ENCODE measurements at places on chromosomes 11 and 22.

- no peak for DNase-seq
Observed at GRCh38 chr11:62682518-62682917, 3.6 kb upstream of the UBXN1 start.

DNA sequence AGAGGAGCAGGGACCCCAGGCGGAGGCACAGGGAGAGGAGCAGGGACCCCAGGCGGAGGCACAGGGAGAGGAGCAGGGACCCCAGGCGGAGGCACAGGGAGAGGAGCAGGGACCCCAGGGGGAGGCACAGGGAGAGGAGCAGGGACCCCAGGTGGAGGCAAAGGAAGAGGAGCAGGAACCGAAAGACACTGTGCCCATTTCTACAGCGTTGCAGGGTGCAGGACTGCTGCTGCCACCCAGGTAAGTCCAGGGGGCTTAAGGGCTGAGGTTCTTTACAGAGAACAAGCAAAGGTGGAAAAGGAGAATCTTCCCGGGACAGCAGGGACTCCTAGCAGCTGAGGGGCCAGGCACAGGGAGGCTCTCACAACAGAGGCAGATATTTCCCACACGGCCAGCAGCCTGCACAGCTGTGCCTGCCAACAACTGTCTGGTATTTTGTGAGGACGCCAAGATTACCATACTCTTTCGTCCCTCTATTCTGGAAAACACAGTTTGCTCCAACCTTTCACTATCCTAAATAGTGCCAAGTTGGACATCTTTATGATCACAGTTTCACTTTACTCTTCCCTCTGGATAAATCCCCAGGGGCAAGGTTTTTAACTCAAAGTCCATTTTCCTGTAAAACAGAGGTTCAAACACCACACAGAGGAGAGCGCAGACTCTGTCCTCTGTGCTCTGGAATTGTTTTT is 39.4 kb downstream of the SHANK2 start:
- DNase-seq = no peak

GRCh38 chr11:16613262-16613511 is 125.3 kb upstream of the C11orf58 start:
- DNase-seq = no peak

GRCh38 chr11:115060840-115061239 is 382.5 kb downstream of the NXPE2 start:
- no peak for DNase-seq

GRCh38 chr11:63551889-63552266 is 11.3 kb downstream of the PLAAT2 start:
- no peak for DNase-seq

- DNase-seq = no peak
Observed at GRCh38 chr11:133840479-133840941, 4.8 kb downstream of the SPATA19 start.

- no peak for DNase-seq
Observed at GRCh38 chr11:116698080-116698479, 74.7 kb downstream of the BUD13 start.

DNA sequence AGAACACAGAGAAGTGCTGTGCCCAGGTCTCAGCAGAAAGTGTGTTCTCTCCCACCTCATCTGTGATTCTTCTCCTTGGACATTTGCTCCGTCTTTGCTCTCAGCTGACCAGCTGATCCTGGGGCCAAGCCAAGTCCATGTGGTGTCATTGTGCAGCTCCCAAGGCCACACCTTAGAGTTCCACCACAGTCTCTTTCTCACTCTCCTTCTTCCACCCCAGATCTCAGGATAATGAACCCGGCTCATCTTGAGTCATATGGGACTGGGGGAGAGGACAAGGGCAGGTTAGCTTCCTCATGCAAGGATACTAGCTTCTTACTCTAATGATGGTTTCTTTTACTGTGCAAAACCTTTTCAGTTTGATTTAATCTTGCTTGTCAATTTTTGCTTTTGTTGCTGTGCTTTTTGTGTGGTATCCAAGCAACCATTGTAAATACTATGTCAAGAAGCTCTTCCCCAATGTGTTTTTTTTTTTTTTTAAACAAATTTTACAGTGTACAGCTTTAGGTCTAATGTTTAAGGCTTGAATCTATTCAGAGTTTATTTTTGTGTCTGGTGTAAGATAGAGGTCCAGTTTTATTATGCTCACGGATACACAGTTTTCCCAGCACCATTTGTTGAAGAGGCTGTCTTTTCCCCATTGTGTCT is 75.0 kb upstream of the OR4B1 start:
- DNase-seq = no peak

- DNase-seq = no peak
Observed at GRCh38 chr11:107988397-107989158, 20.1 kb upstream of the CUL5 start.

GRCh38 chr11:88521799-88522201 is 184.3 kb upstream of the CTSC start:
- DNase-seq = no peak

GRCh38 chr22:50529897-50530579 is at the start of gene TYMP:
TSS of gene TYMP (minus strand) at chr22:50530012. CDS start at chr22:50529709, 303 bp downstream.
- DNase-seq = no peak

- DNase-seq = peak; percentile 95
Observed at GRCh38 chr22:29621761-29622526, 18.5 kb downstream of the NF2 start.

- DNase-seq = no peak
Observed at GRCh38 chr11:125233736-125234275, 69.3 kb downstream of the PKNOX2 start.

DNA sequence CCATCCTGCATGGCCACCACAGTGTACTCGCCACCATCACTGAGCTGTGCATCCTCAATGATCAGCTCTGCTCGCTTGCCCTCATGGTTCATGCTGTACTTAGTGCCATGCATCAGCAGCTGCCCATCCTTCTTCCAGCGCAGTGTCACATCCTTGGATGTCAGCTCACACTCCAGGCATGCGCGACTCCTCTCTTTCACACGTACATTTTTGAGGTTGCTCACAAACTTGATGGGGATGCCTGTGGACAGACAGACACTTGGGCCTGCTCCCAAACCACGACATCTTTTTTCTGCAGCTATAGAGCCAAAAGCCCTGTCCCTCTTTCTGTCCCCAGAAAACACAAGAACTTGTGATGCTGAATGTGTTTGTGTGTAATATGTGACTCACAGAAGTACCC is 10.5 kb downstream of the IGSF22 start:
- no peak for DNase-seq

GRCh38 chr11:12019337-12019736 is 10.9 kb upstream of the DKK3 start:
- no peak for DNase-seq

- DNase-seq = no peak
Observed at GRCh38 chr11:15640318-15640717, 525.6 kb downstream of the INSC start.

DNA sequence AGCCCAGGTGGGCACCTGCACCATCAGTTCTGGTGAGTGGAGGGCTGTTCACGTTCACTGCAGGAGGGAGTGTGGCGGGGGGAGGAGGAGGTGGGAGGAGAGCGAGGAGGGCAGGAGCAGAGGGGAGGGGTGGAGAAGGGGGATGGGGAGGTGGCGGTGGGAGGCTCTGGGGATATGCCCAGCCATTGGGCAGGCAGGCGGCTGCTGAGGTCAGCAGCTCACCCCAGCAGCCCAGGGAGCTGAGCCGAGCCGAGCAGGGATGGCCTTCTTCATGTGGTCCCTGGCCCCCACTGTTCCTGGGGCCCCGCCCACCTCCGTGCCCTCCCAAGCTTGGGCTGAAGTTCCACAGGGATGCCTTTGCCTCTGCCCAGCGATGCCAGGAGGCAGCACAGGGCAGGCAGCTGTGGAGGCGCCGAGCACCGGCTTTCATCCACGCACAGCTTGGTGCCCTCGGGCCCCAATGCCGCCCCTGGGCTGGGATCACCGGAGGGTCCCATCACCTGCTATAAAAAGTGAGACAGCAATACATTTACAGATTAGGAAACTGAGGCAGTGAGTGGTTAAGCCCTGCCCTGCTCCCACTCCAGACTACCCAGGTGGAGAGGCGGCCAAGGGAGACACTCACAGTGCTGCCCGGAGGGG is 21.6 kb downstream of the RTN4R start:
- no peak for DNase-seq

GRCh38 chr22:43796567-43796966 is 15.5 kb downstream of the EFCAB6 start:
- DNase-seq = peak; percentile 31

DNA sequence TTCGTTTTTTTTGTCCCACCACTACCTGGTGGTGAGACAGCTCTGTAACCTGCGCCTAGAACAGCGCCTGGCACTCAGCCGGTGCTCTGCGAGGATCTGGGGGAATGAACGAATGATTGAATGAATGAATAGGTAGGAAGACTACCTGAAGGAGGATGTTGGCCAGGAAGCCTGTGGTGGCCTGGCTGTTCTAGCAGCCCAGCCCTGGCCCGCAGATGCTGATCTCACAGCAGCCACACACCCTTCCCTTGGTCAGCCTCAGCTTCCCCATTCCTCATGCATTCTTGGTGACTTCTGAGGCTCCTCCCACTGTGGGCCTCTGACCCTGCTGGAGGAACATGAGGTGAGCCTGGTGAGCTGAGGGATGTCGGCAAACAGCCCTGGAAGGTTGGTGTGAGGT is 3.7 kb downstream of the TRPM5 start:
- DNase-seq = no peak

DNA sequence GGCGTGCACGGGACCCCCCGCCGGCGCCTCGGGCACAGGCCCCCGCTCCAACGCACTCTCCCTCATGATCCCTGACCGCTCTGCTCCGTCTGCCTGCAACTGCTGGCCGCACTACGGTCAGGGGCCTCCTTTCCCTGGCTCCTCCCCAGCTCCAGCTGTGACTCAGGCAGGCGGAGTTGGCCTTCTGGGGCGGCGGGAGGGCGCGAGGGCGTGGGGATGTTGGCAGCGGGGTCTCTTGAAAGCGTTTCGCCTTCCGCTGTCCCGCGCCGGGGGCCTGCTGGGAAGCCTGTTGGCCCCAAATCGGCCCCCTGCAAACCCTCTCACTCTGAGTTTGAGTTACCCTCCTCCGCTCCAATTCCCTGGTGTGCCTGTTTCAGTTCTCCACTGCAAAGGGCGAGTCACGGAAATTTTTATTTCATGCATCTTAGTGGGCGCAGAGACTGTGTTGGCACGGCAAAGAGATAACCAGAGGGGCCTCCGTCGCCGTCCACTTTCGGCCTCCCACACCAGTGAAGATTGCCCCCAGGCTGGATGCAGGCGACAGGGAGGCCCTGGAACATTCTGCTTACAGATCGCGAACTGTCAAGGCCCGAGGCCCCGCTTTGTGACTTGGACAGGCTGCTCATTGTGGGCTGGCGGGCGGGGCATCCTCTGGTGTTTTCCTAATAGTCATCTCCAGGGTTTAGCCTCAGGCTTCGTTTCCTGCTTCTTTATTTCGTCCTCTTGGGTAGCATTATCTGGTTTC is at the start of gene CAVIN3:
Gene CAVIN3, minus strand, starts transcription at position 91 of the 745 bp plus-strand sequence. Its CDS starts 25 bp downstream, at position 66.
- no peak for DNase-seq

GRCh38 chr11:82995235-82995634 is 76.5 kb downstream of the RAB30 start:
- no peak for DNase-seq

DNA sequence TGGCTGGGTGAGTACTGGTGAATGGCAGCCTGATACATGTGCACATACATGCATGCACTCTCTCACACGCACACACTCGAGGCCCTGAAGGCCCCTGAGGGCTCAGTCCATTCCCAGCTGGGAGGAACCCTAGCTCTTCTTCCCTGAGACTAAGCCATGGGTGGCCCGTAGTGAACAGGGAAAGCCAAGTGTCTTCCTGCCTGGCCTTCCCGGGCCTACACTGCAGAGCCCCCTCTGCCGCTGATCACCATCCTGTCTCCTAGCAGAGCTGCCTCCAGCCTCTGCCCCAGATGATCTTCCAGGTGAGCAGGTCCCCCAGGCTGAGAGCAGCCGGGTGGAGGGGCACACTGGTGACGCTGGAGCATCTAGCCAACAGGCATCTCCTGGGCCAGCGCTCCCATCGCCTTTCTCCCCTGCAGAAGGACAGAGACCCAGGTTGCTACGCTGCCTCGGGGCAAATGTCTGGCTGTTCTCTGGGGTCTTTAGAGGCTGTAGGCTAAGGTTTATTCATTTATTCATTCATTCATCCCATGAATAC is 57.3 kb downstream of the CD82 start:
- no peak for DNase-seq

DNA sequence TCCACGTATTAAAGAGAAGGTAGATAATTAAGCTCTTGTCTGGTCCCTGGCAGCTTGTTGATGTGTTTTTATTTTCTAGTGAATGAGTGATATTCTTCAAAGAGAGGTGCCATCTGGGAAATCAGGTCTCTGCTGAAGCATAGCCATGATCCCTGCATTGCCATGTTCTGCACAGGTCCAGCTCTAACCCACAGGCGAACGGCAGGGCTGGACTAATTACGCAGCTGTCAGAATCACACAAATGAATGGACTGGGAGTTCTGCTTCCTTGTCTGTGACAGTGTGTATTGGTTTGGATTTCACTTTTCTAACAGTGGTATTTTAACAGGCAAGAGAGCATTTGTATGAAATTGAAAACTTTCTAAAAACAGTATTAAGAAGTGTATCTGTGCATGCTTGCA is 235.6 kb downstream of the FAT3 start:
- no peak for DNase-seq

DNA sequence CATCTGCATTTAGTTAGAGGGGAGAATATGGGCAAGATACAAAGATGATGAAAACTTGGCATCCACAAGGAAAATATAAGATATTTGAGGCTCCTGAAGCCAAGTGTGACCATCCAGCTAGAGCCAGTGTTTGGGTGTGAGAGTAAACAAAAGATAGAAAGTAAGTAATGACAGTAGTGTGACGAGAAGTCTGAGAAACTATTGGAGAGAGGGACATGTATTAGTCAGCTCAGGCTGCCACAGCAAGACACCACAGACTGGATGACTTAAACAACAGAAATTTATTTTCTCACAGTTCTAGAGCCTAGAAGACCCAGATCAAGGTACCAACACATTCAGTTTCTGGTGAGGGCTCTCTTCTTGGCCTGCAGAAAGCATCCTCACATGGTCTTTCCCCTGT is 6.4 kb upstream of the CCKBR start:
- no peak for DNase-seq

- no peak for DNase-seq
Observed at GRCh38 chr22:24893341-24894070, 53.0 kb downstream of the LHFPL7 start.

- peak; percentile 53 for DNase-seq
Observed at GRCh38 chr11:61718621-61719302, 33.7 kb upstream of the MYRF start.

- no peak for DNase-seq
Observed at GRCh38 chr11:2522631-2523255, 77.9 kb downstream of the KCNQ1 start.

- no peak for DNase-seq
Observed at GRCh38 chr11:16191868-16192240, 164.5 kb downstream of the SOX6 start.

GRCh38 chr11:12232817-12233601 is 122.6 kb downstream of the MICAL2 start:
- peak; percentile 92 for DNase-seq

GRCh38 chr11:31921081-31921480 is 110.0 kb upstream of the PAX6 start:
- peak; percentile 15 for DNase-seq

GRCh38 chr11:36718451-36718850 is 120.4 kb upstream of the RAG2 start:
- DNase-seq = no peak

DNA sequence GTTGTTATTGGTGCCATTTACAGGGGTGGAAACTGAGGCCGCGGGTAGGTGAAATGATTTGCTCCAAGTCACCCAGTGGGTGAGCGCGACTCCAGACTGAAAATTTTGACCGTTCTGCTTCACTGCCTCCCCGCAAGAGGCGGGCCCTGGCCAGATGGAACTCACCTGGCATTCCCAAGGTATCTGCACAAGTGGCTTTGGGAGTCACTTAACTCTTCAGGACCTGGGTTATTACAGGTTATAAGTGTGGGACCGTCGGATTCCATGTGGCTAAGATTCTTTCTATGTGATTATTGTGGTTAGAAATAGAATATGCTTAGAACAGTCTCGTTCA is 598 bp downstream of the CABIN1 start:
- DNase-seq = no peak
